ENCODE measurements at places on chromosomes 4 and X.

GRCh38 chr4:173464481-173464880 lies 65.5 kb downstream of the HAND2 start:
- no peak for DNase-seq

DNA sequence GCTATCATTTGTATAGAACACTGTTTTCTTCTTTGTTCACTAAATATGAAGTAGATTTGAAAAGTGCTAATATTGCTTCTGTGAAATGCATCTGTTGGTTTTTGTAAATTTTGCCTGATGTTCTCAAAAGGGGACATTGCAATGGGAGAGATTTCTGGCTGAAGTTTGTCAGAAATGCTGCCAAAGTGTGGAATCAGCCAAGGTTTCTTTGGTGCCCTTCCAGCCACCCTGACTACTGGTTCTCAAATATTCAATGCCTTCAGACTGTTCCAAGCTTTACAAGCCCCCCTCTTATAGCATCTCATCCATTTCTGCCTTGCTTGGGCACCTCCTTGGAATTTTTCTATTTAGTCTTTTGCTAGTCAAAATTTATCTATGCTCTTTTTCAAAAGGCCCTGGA lies 60.6 kb upstream of the TMLHE start:
- DNase-seq = no peak

DNA sequence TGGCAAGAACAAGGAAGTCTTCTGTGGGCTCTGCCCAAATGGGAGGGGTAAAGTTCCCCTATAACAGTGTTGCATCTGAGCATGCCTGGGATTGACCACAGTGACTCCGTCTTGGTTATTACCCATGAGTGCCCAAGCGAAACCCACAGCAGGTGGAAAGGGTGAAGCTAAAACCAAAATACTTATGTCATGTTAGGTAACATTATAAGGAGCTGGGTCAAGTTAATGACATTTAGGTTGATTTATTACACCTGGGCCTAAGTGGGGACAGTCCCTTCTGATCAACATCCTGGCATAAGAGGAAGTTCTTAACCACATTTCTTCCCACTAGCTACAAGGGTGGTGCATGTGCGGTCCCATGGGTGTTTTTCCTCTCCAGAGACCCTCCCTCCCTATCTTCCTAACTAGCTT lies 1.3 kb upstream of the ZNF732 start:
- DNase-seq = no peak

DNA sequence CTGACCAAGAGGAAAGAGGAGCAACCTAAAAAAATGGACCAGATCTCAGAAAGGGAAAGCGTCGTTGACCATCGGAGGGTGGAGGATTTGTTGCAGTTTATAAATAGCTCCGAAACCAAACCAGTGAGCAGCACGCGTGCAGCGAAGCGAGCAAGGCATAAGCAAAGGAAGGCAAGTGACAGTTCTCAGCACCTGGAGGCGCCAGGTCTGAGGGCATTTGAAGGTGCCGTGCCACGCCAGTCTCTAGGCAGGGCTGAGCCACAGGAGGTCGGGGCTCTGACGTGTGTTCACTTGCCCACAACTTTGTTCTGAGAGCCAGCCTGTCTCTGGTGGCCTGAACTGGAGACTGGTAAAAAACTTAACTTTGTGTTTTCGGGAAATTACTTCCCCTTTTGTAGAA lies 59.7 kb downstream of the TNIP2 start:
- DNase-seq = no peak

DNA sequence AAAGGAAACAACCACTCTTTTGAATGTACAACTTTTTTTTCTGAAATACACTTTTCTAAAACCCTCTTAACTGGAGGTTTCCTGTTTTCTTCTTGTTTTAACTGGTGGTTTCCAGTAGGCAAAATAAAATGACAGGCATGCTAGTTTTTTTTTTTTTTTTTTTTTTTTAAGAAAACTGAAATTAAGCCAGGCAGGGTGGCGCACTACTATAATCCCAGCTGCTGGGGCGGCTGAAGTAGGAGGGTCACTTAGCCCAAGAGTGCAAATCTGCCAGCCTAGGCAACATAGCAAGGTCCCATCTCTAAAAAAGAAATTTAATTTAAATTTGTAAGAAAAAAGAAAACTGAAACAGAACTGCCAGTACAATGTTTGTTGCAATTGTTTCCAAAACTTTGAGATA lies 44.0 kb downstream of the TMEM144 start:
- DNase-seq = no peak

DNA sequence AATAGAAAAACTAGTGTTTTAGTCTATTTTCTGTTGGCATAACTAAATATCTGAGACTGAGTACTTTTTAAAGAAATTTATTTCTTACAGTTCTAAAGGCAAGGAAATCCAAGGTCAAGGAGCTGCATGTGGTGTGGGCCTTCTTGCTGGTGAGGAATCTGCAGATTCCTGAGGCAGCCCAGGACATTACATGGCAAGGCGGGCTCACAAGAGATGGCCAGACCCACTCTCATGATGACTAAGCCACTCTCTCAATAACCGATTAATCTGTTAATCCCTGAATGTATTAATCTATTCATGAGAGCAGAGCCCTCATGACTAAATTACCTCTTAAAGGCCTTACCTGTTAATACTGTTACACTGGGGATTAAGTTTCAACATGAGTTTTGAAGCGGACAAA lies 340.8 kb downstream of the GRXCR1 start:
- DNase-seq = no peak

DNA sequence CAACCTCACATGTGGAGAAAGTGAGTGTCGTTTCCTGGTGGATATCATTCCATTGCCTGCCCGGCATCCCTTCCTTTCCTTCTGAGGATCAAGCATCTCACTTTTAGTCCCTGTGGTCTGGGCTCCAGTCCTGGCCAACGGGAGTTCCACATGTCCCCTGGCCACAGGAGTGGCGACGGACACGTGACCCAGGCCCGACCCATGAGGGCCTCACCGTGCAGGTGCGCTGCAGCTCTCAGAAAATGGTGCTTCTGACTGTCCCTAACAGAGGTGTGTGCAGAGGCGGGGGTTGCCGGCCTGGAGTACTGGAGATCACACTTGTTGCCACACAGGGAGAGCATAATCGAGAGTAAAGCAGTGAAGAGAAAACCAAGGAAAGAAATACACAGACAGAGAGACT lies 476.9 kb upstream of the FRG1 start:
- no peak for DNase-seq

- no peak for DNase-seq
Measured at GRCh38 chrX:43631841-43632240, 24.3 kb upstream of the MAOA start.

DNA sequence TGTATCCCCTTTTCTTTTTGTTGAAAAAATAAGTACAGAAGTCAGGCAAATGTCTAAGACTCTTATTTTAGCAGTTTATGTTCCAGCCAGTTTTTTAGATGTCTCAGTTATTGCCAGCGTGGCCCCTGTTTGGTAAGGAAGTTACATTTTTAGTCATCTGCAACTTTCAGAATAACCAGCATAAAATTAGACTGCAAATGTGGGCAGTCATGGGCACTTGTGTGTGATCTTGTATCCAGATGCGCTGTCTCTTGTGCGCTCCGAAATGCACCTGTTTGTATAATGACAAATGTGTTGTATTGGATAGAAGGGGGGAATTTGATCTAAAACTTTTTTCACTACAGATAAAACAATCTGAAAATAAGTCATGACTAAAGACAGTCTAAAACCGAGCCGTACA lies 44.3 kb upstream of the CLCN4 start:
- peak; percentile 55 for DNase-seq

All from activated CD4-positive, alpha-beta T cell treated with anti-CD3 and anti-CD28 coated beads, Interleukin-2, Interleukin-6, amounts not matched to agents 100 ng/mL and 50 ng/mL, durations not matched to agents 16 hours and 8 hours (primary cell).